Fibroblast of pulmonary artery (primary cell): ENCODE measurements at places on chromosomes 5 and 9.
A peak's percentile ranks its signal among the peaks of the same experiment; 100 is the strongest.

DNA sequence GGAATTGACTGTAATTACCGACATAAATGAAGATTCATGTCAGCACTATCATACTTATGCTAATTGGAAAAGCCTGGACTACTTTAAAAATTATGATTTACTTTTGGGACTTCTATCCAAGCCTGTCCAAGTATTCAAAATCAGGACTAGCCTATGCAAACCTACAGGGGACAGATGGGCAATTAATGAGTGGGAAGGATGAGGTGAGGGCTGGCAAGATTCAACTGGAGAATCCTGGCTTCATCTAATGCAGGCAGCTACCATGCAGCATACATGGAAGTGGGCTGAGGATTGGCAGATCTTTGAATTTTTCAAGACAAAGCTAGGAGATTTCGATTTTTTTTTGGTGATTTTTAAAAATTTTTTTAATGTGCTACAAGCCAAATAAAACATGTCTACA, 532.6 kb downstream of the CSNK1G3 start:
- DNase-seq = no peak

DNA sequence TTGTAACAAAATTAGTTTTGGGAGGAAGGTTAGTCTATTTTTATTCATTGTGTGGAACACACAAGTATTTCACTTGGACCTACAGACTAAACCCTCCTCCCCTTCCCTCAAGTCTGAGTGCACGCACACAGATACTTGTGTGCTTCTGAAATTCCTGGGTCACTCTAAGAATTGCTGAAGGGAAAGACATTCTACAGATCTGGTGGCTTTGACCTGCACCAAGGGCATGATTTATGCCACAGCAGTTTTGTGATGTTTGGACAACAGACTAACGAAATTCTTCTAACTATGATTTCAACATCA, 150.5 kb downstream of the ARL15 start:
- DNase-seq = no peak

DNA sequence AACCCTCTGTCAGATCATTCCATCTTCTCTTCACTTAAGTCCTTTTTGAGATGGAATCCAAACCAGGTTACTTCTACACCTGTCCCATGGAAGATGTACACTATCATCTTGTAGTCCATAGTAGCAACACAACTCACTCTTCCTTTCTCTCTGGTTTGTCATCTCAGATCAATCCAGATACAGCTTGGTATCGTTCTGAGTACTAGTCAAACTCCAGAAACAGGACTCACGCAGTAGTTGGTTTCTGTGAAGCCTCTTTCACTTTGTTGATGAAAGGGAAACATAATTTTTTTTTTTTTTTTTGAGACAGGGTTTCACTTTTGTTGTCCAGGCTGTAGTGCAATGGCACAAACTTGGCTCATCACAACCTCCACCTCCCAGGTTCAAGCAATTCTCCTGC, 484.0 kb downstream of the PRDM9 start:
- DNase-seq = no peak

- no peak for DNase-seq
These were observed 60.9 kb downstream of the CXXC5 start for GRCh38 chr5:139708877-139709581.

DNA sequence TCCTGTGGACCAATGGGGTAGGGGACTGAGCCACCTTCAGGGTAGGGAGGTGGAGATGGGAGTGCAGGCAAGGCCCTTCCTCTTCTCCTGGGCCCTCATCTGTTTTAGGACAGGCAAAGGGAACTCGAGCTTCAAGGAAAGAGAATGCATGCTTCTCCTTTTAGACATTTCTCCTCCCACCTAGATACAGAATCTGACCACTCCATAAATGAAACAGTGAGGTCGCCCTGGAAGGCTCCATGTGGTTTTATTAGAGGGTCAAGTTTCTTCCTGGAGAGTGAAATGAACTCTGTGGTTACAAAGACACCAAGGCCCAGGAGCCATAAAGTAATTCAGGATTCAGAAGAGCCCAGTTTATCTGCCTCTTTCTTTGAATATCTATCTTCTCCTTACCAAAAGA, 14.9 kb downstream of the LHFPL2 start:
- DNase-seq = no peak

DNA sequence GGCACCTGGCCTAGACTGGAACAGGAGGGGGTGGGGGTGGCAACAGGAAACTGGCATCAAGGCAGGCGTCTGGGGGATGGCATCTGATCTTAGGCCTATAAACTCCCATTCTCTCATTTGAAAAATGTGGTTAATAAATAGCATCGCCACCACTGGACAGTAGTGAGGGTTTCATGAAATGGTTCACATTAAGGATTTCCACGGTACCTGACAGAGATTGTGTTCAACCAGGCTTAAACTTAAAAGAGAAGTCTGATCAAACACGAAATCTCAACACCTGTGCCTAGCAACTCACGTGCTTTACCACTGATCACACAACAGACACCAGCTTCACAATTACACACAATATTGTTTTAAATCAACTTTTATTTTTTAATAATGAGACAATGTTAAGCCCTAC, 3.0 kb downstream of the DENND1A start:
- no peak for DNase-seq

- no peak for DNase-seq
These were observed 282.4 kb downstream of the NSG2 start for GRCh38 chr5:174327896-174328295.

GRCh38 chr9:32359452-32359851, 25.0 kb upstream of the ACO1 start:
- no peak for DNase-seq

DNA sequence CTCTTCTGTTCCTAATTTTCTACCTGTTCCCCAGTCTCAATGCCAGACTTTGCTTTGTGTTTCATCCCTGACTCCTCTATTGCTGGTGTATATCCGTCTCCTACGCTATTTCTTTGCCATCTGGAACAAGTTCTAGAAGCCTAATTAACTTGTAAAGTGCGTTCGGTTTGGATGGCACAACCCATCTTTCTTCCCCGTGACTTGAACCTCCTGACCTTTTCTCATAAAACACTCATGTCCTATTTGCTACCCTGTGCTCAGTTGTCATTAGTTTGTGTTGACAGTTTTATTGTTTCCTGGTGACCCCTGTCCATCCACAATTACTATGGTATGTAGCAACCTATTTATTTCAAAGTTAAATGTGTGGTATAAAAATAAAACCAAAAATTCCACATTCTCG, 323.5 kb downstream of the TLE4 start:
- DNase-seq = no peak

GRCh38 chr9:122356627-122357026, 14.2 kb upstream of the PTGS1 start:
- no peak for DNase-seq

GRCh38 chr5:149961957-149962409, 1.4 kb downstream of the SLC26A2 start:
- DNase-seq = peak; percentile 83

- DNase-seq = no peak
These were observed 73.4 kb upstream of the FREM1 start for GRCh38 chr9:14983599-14983998.

DNA sequence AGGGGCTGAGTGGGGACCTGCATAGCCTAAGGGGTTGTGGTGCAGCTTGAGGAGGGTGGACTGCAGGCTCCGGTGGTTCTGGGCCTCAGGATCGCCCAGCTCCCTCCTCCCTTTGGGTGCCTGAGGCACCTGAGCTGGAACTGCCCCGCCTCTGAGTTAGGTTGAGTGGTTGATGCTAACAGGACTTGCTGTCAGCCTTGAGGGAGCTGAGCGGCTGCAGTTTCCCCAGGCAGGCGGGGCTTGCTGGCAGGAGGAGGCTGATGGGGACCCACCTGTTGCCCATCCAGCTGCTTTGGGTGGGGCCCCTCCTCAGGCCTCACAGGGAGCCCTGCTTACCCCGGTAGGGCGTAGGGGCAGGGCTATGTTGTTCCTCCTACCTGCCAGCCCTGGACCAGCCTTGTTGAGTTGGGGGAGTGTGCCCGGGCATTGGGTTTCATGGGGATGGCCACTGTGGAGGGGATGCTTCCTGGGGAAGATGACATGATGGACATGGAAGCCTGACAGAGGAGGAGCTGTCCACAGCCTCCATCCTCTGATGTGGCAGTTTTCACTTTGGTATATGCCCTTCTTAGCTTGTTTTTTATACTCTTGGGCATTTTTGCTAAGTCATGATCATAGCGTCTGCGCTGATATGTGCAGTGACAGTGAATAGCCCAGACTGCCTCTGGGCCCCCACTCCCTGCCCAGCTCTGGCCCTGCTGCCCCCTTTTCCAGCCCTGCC, 14.3 kb downstream of the WNK2 start:
- DNase-seq = no peak

DNA sequence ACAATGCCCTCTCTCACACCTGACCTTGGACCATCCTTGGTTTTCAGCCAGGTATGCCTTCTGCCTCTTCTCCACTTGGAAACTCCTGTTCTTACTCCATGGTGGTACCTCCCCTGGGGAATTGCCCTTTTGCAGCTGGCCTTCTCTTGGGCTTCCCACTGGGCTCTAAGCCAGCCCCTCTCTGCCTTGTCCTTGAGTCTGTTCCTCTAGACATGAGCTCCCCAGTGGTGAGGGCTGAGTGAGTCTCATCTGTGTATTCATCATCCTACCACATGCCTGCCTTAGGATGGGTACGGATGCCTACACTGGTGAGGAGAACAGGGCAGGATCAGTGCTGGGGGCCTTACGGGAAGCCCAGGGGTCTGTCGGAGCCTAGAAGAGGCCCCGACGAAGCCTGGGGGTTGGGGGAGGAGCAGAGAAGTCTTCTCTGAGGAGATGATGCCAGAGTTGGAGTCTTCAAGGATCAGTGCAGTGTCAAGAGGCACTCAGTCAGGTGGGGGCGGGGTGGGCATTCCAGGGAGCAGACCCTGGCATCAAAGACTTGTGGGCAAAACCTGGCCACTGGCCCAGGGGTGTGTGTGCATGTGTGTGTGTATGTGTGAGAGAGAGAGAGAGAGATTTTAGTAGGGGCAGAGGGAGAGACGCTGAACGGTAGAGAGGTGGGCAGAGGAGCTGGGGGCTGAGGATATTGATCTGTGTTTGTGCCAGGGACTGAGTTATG, 5.2 kb upstream of the CRB2 start:
- no peak for DNase-seq

DNA sequence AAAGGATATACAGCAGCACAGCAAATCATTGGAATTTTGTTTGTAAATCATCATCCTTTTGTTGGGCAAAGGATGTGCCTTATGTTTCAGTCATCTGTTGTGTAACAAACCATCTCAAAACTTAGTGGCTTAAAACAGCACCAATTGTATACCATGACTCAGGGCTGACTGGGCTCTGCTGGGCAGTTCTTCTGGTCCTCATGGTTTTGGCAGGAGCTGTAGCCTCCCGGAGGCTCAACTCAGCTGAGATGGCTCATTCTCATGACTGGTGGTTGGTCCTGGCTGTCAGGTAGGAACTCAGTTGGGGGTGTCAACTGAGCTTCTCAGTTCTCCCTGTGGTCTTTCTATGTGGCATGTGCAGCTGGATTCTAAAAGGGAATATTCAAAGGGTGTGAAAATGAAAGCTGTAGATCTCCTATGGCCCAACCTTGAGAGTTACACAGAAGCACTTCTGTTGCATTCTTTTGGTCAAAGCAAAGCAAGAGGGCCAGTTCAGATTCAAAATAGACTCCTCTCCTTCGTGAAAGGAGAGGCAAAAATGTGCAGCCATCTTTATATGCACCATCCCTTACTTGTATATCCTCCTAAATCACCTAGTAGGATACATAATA, 39.1 kb upstream of the CPEB4 start:
- DNase-seq = no peak

DNA sequence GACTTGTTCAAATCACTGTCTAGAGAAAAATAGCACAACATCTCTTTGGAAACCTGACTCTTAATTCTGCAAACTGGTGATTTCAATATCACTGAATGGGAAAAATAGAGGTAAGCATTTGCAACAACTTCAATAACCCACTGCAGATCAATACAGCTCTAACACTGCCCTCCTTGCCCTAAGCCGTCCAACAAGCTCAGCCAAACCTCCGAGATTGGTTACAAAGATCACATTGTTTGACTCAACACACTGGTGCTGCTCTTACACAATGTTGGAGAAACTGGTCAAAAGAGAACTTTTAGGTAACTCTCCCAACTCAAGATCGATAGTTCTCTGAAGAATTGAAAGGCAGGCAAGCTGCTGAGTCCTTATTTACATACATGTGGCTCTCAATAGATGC, 150.4 kb downstream of the SPOCK1 start:
- no peak for DNase-seq

GRCh38 chr9:128070874-128071273, 2.8 kb downstream of the SLC25A25 start:
- no peak for DNase-seq

- DNase-seq = no peak
These were observed 93.1 kb downstream of the STK32A start for GRCh38 chr5:147327905-147328304.

DNA sequence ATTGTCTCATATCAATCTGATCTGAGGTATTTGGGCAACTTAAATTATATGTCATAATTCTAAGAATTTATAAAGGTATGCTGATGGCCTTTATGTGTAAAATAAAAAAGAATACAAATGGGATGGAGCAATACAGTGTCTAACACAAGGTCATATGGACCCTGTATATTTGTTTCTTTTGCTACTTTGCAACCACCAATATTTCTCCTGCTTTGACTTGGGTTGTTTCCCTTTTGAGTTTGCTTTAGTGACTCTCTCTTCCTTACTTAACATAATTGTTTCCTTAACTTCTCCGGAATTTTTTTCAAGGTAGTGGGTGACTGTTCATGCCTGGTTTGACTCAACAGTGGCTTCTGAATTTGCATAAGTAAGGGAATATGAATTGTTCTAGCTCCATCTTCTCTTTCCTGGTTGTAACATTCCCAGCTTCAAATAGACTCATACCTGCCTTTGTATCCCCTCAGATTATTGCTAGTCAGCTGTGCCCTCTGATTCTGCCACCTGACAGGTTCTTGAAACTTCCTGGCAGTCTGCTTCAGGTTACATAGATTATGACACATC, 30.2 kb upstream of the ANXA1 start:
- no peak for DNase-seq

DNA sequence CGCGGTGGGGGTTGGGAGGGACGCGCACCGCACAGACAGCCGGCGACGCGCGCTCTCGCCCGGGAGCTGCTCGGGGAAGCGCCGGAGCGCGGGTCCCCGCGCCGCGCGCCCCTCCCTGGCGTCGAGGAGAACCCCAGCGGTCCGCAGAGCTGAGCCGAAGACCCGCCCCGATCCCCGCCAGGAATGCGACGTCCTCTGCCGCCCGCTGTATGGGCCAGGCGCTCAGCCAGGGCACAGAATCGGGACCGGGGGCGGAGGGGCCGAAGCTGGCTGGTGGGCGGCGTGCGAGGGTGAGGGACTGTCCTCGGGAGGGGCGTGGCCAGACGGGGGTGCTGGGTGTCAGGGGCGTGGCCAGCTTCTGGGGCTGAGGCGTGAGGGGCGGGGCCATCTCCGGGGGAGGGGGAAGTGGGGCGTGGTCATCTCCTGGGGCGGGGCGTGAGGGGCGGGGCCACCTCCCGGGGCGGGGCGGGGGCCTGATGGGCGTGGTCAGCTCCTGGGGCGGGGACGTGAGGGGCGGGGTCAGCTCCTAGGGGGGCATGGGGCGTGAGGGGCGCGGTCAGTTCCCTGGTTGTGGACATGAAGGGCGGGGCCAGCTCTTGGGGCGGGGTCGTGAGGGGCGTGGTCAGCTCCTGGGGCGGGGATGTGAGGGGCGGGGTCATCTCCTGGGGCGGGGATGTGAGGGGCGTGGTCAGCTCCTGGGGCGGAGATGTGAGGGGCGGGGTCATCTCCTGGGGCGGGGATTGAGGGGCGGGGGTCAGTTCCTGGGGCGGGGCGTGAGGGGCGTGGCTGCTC, 965 bp downstream of the PTGDS start:
- DNase-seq = peak; percentile 61

GRCh38 chr9:72305102-72305546, 59.9 kb downstream of the ZFAND5 start:
- peak; percentile 69 for DNase-seq
